Activated naive CD4-positive, alpha-beta T cell treated with Interleukin-2 at 50 U/mL for 16 hours (primary cell): ENCODE measurements at places on chromosomes 3 and 15.

GRCh38 chr3:123283657-123284398, 82.1 kb downstream of the SEC22A start:
- DNase-seq = no peak

- peak; percentile 17 for DNase-seq
Measured at GRCh38 chr3:171248426-171249111, 211.6 kb downstream of the TNIK start.

DNA sequence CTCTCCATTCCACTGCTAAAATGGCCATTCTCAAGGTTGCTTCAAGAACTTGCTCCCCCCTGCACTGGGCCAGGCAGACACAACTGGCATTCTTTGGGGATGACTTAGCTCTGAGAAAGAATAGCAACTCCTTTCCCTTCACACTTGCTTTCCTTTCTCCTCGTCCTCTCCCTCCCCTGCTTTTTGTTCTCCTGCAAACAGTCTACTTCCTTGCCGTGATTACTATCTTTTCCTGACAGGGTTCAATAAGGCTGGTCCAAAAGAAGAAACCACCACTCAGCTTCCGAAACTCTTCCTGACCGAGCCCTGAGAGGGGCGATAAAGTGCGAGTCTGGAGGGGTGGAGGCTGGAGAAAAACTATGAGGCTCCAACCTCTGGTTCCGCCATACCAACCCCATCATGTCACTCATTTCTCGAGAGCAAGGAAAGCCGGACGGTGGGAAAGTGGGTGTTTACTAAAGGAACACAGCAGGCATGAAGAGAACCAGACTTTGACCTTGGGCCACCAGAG, 5.0 kb downstream of the AMOTL2 start:
- no peak for DNase-seq

GRCh38 chr3:179410999-179411398, 40.3 kb downstream of the GNB4 start:
- no peak for DNase-seq

DNA sequence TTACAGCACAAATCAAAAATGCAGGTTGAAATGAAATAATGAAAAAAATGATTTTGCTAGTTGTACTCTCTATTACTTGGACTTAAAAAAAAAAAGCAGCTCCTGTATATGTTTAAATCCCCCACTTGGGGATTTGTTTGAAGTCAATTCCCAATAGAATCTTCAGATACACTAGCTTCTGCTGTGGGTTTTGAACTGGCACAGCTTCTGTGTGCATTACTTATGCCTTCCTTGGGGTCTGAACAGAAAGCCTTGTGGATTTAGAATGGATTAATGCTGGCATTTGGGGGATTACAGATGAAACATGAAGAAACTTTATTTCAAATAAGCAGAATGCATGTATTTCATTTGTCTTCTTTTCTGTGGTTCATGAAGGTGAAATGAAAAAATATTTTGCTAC, 513.2 kb upstream of the TBL1XR1 start:
- DNase-seq = no peak

DNA sequence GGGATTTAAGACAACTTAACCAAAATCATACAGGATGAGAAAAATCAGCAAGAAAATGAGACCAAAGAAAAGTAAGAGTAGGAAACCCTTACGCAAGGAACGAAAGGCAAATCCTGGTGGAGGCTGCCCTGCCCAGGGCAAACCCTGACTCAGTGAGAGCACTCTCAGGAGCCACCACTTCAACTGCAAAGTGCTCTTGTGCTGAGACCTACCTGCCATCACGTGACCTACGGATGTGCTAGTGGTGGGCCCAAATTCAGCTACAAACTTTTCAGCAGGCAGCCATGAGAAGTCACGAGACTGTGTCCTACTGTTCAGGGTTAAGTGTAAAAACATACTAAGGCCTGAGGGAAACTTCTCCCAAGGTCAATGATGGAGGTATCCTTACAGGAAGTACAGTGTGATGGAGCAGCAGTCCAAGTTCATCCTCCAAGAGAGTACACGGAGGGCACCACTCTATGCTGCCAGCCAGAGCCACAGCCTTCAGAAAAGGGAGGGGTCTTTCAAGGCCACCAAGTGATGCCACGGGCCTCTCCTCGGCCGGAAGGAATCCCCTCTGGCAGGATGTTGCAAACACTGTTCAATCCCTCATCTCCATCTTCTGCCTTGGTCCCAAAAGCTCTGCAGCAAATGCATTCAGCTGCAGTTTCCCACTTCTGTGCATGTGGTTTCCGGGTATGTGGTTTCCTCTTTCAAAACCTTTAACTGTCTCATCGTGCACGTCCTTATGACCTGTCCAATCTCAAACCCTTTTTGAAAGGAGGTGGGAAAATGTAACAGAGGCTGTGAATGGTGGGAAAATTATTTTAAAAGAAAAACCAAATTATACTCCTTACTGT, 9.5 kb downstream of the CHSY1 start:
- peak; percentile 44 for DNase-seq

GRCh38 chr3:195103623-195104022, 167.3 kb downstream of the XXYLT1 start:
- DNase-seq = no peak

GRCh38 chr3:112474796-112475195, 24.5 kb downstream of the BTLA start:
- no peak for DNase-seq

DNA sequence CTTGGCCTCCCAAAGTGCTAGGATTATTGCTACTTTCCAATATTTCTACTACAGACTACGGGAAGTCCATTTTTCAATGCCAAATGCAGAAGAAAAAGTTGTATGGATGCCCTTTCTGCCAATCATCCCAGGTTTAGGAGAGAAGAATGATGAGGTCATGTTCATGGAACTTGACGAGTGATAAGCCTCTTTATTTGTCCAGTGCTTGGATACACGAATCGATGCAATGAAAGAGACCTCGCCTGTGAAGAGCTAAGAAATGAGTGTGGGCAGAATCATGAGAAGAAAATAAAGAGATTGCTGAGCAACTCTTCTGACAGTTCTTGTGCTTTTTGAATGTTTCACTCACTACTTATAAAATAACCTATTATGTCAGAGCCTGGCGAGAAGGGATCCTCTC, 996 bp upstream of the SLC28A1 start:
- no peak for DNase-seq

GRCh38 chr15:41507820-41508290, 5.8 kb downstream of the LTK start:
- no peak for DNase-seq

DNA sequence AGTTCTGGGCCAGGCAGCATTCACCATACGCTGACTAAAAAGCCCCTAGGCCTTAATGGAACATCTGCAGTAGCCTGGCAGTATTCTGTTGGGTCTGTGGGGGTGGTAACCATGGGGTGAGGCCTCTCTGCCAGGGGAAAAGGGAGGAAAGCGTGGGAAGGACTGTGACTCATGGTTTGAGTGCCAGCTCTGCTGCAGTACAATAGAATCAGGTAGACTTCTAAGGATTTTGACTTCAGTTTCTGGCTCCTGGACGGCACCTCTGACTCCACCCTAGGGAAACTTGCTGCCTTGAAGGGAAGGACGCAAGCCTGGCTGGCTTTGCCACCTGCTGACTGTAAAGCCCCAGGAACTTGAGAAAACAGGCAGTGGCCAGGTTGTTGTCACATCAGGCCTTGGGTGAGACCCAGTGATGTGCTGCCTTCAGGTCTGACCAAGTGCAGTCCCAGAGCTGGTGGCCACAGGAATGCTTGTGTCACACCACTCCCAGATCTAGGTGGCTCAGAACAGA, 148.6 kb downstream of the SUCNR1 start:
- DNase-seq = peak; percentile 58

DNA sequence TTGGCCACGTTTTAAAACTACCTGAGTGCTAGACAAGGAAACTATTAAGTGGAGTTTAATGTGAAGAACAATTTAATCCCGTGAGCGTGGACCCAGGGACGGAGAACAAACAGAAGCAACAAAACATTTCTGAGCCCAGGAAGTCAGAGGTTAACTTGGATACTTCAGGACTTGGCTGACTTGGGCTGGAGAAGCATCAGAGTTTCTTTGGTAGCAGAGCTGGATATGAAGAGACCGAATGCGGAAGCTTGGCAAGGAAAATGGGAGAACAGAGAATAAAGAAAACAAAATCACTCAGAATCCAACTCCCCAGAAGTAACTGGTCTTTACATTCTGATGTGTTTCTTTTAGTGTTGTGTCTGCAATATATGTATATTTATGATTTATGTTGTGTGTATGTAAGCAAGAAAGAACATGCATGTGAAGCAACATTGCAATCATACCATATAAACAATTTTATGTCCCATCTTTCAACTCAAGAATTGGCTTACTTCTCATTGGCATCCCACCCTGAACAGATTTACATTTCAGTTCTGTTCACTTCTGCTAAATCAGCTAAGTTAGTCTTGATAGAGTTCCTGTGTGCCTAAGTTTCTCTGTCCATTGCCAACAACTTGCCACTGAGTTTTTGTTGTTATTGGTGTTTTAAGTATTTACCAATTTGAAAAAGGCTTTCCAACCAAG, 17.2 kb upstream of the PLOD2 start:
- no peak for DNase-seq

GRCh38 chr3:69368129-69368741, 17.7 kb downstream of the FRMD4B start:
- peak; percentile 15 for DNase-seq

DNA sequence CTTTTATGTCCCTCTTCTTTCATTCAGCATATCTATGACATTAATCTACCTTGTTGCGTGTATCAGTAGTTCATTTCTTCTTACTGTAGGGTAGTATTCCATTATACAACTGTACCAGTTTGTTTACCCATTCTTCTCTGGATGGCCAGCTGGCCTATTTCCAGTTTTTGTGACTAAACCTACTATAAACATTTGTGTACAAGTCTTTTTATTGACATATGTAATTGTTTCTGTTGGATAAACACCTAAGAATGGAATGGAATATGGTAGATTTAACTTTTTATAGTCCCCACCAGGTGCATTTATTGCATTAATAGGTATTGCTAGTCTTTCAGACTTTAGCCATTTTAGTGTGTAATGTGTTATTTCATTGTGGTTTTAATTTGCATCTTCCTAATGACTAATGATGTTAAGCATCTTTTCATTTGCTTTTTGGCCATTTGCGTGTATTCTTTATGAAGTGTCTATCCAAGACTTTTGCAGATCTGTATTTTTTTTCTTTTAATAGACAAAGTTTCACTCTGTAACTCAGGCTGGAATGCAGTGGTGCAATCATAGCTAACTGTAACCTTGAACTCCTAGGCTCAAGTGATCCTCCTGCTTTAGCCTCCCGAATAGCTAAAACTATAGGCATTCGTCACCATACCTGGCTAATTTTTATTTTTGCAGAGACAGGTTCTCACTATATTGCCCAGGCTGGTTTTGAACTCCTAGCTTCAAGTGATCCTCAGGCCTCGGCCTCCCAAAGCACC, 41.9 kb upstream of the XRN1 start:
- no peak for DNase-seq

DNA sequence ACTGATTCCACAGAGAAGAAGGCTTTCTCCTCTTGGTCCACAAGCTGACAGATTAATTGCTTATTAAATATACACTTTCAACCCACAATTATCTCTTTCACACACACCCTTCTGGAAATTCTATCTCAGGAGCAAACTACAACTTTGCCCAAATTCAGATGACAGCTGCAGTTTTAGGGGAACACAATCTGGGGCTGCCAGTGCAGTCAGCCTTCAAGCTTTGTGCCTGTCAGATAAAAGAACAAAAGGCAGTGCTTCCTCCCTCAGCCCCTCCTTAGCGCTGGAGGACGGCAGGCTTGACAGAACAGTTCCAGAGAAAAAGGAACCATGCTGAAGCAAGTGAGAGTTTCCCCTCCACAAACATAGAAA, 99.6 kb downstream of the TMCC1 start:
- no peak for DNase-seq

DNA sequence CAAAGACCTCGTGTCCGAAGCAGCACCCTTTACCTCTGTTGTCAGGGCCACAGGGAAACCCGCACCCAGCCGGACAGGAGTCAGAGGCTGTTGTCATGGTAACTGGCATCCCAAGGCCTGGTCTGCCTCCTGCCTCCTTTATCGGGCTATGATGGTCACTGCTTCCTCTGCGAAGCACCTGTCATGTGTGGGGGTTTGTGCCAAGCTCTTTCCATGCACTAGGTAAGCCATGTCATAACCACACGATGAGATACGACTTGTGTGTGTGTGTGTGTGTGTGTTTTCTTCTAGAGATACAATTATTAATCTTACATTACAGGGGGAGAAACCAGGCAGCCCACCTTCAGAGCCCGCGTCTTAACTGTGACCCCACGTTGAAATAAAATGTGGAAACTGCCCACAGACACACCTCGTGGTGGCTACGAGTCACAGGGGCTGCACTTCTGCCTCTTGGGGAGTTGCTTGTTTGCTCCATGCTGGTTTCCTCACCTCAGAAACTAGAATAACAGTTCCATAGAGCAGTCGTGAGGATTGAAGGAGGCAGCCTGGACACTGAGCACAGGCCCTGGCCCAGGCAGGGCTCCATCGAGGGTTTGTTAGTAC, 18.0 kb downstream of the ZDHHC19 start:
- DNase-seq = no peak

- no peak for DNase-seq
Measured at GRCh38 chr15:83112233-83112955, 4.9 kb downstream of the TM6SF1 start.
